HFFc6 (cell line): ENCODE measurements at places on chromosomes 12 and 14.

- DNase-seq: no peak
These were observed 116.6 kb downstream of the CALM1 start for GRCh38 chr14:90513161-90514014.

GRCh38 chr12:131986910-131987309 is 37.2 kb downstream of the EP400 start:
- DNase-seq: no peak

DNA sequence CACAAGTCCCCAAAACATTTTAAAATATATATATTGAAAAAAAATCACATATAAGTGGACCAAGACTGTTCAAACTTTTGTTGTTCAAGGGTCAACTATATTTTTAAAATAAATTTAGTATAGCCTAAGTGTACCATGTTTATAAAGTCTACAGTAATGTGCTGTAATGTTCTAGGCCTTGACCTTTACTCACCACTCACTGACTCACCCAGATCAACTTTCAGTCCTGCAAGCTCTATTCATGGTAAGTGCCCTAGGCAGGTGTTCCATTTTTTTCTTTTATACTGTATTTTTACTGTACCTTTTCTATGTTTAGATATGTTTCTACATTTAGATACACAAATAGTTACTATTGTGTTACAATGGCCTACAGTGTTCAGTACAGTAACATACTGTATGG is 23.4 kb upstream of the TMTC1 start:
- no peak for DNase-seq

- no peak for DNase-seq
These were observed 90.9 kb upstream of the PTHLH start for GRCh38 chr12:28063355-28063880.

GRCh38 chr12:76240281-76240680 is 107.9 kb downstream of the BBS10 start:
- no peak for DNase-seq

- DNase-seq: peak; percentile 9
These were observed 485 bp downstream of the SENP1 start for GRCh38 chr12:48105321-48105866.

DNA sequence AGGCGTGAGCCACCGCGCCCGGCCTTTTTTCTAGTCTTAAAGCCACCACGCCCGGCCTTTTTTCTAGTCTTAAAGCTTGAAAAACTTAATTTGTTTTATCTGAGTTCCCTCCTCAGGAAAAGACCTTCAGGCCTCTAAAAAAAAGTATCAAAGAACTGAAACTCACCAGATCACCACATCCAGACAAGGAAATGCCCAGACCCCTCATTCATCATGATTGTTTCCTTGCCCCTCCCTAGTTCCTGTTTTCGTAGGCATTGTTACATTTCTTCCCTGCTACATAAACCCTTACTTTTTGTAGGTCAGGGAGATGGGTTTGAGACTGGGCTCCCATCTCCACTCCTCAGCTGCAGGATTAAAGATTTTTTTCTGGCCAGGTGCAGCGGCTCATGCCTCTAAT is 21.1 kb upstream of the VWF start:
- DNase-seq: no peak

GRCh38 chr14:80135305-80136088 is 75.8 kb downstream of the DIO2 start:
- no peak for DNase-seq

DNA sequence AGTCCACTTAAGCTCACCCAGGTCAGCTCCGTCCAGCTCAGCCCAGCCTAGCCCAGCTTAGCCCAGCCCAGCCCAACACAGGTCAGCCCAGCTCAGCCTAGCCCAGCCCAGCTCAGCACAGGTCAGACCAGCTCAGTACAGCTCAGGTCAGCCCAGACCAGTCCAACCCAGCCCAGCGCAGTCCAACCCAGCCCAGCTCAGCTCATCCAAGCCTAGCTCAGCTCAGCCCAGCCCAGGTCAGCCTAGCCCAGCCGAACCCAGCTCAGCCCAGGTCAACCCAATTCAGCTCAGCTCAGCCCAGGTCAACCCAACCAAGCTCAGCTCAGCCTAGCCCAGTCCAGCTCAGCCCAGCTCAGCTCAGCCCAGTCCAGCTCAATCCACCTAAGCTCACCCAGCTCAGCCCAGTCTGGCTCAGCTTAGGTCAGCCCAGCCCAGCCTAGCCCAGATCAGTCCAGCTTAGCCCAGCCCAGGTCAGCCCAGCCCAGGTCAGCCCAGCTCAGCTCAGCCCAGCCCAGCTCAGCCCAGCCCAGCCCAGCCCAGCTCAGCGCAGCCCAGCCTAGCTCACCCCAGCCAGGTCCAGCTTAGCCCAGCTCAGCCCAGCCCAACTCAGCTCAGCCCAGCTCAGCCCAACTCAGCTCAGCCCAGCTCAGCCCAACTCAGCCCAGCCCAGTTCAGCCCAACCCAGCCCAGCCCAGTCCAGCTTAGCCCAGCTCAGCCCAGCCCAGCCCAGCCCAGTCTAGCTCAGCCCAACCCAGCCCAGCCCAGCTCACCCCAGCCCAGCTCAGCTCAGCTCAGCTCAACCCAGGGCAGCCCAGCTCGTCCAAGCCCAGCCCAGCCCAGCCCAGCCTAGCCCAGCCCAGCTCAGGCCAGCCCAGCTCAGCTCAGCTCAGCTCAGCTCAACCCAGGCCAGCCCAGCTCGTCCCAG is 184.0 kb downstream of the TMEM121 start:
- no peak for DNase-seq

- no peak for DNase-seq
These were observed 60.6 kb downstream of the BEGAIN start for GRCh38 chr14:100526632-100527031.

GRCh38 chr12:121789233-121789781 is 4.2 kb downstream of the RHOF start:
- no peak for DNase-seq

- DNase-seq: peak; percentile 2
These were observed 19.3 kb downstream of the CTSG start for GRCh38 chr14:24556756-24557155.

GRCh38 chr12:71846322-71846940 is 6.9 kb downstream of the TBC1D15 start:
- DNase-seq: peak; percentile 26

DNA sequence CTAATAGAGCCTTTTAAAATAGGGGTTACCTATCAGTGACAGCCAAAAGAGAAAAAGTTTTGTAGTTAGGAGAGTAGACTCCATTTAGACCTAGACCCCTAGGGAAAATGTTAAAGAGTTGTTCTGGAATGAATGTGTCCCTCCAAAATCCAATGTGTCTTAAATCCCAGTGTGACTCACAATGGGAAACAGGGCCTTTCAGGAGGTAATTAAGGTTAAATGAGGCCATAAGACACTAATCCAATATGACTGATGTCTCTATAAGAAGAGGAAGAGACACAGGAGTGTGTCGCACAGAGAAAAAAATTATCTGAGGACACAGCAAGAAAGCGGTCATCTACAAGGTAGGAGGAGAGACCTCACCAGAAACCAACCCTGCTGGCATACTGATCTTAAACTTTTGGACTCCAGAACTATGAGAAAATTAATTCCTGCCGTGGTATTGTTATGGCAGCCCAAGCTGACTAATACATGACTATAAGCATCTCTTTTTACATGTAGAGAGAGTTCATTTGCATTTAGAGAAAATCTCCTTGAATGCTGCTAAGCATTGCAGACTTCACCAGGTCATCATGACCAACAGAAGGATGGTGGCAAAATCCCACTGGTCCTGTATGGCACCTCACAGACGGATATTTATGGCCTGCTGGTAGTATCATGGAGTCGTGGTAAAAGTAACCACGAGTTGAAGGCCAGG is 259.6 kb upstream of the TMTC1 start:
- no peak for DNase-seq

- no peak for DNase-seq
These were observed 13.9 kb downstream of the NKX2-1 start for GRCh38 chr14:36505892-36506731.

- peak; percentile 65 for DNase-seq
These were observed 96.7 kb downstream of the ETV6 start for GRCh38 chr12:11746024-11746771.

GRCh38 chr12:71578694-71579258 is 84.9 kb downstream of the ZFC3H1 start:
- no peak for DNase-seq

- peak; percentile 60 for DNase-seq
These were observed 32.0 kb downstream of the TSHR start for GRCh38 chr14:80987235-80988032.
